Dorsolateral prefrontal cortex (tissue), 122 donors: ENCODE measurements at places on chromosomes 2 and 18.

DNA sequence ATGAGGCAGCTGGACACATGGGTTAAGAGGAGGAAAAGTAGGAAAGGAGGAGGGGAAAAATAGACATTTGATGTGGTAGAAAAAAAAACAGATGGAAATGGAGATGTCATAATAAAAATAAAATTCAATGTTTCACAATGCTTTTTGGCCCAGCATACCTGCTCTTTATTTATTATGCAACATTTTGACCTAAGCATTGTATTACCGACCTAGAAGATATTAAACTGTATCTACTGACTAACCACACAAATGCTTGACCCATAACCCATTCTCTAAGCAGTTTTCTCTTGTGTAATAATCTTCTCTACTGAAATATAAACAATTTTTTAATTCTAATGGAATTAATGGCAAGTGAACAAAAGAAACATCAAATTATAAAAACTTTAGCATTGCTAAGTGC is 362.3 kb downstream of the FBXO15 start:
- DNase-seq, result no peak

DNA sequence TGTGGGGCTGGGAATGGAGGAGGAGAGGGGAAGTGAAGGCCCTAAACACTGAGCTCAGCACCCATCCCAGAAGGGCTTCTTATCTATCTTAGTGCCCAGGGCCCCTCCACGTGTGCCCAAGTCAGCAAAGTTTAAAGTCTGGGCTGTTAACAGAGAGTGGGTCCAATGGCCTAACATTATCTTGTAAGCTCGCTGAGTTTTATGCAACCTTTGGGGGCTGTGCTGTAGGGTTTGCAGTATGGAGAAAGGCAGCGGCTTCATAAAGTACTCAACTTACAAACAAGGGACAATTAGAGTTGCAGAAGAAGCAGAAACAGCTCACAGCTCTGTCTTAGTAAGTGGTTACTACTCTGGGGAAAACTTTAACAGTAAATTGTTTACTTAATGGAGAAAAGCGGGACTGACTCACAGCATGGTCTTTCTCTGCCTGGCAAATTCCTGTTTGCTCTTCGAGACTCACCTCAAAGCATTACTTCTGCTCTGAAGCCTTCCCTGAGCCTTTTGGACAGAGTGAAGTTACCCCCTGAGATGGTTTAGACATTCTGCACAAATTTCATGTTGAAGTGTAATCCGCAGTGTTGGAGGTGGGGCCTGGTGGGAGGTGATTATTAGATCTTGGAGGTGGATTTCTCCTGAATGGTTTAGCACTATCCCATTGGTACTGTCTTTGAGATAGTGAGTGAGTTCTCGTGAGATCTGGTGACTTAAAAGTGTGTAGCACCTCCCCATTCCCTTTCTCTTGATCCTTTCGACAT is 9.0 kb downstream of the ENOSF1 start:
- no peak for DNase-seq

GRCh38 chr2:49251766-49252165 is 97.5 kb upstream of the FSHR start:
- DNase-seq, result no peak

- no peak for DNase-seq
These were observed 1.0 kb downstream of the CYP1B1 start for GRCh38 chr2:38074764-38075506.

- DNase-seq, result no peak
These were observed 175.4 kb downstream of the LCLAT1 start for GRCh38 chr2:30622452-30622851.

GRCh38 chr2:7262727-7263126 is 345.5 kb downstream of the RNF144A start:
- no peak for DNase-seq

GRCh38 chr2:64914735-64915509 is 74.3 kb upstream of the SLC1A4 start:
- DNase-seq, result no peak

- DNase-seq, result no peak
These were observed 54.8 kb downstream of the CRACDL start for GRCh38 chr2:98881153-98881650.

GRCh38 chr2:227860221-227860641 is 11.2 kb upstream of the DAW1 start:
- DNase-seq, result peak; percentile 68

GRCh38 chr18:12593866-12594265 is 64.0 kb downstream of the SPIRE1 start:
- DNase-seq, result no peak

DNA sequence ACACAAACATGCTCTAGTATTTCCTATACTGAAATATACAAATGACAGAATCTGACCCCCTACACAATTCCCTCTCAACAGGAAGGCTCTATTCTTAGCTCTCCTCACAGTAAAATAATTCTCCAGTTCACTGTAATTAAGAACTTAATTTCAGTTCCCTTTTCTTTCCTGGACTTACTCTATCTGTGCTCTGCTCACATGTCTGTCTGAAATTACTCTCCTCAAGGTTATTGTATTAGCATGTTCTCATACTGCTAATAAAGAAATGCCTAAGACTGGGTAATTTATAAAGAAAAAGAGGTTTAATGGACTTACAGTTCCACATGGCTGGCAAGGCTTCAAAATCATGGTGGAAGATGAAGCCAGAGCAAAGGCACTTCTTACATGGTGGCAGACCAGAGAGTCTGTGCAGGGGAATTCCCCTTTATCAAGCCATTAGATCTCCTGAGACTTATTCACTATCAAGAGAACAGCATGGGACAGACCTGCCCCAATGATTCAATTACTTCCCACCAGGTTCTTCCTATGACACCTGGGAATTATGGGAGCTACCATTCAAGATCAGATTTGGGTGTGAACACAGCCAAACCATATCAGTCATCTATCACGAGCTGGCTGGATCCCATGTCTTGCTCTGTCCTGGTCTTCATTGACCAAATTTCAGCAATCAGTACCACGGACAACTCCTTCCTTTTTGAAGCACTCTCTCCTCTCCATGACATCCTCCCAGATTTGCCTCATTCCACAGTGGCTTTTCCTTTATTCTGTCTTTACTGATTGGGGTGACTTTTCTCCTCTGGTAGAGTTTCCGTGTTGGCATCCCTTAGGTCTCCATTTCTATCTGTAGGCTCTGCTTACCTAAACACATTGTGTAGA is 110.9 kb downstream of the GALR1 start:
- no peak for DNase-seq

- no peak for DNase-seq
These were observed 108.1 kb downstream of the NUP35 start for GRCh38 chr2:183232161-183232865.

- no peak for DNase-seq
These were observed 1481.6 kb upstream of the PIK3C3 start for GRCh38 chr18:40473221-40474029.

DNA sequence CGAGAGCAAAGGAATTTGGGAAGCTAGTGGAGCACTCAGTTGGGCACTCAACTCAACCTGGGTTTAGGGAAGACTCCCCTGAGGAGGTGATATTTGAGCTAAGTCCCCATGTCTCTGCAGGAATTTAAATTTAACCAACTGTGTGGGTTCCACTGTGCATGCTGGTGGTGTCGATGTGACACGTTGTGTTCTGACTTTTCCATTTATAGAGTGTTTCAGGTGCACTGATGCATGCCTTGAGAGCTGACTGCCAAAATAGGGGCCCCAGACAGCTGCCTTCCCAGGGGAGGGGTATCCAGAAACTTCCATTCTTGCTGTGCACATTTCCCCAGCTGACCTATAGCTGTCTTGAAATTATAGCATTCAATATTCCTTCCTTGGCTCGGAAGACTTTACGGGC is 63.7 kb upstream of the BCL2L11 start:
- DNase-seq, result no peak

- no peak for DNase-seq
These were observed 428.7 kb upstream of the TNP1 start for GRCh38 chr2:217288472-217289063.

DNA sequence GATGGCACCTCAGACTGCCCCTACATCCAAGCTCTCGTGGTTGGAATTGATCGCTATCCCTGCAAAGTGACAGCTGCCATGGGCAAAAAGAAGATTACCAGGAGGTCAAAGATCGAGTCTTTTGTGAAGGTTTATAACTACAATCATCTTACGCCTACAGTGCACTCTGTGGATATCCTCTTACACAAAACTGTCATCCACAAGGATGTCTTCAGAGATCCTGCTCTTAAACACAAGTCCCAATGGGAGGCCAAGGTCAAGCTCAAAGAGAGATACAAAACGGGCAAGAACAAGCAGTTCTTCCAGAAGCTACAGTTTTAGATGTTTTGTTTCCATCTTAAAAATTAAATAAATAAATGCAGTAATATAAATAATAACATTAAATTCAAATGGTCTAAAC is 45.4 kb downstream of the INO80D start:
- DNase-seq, result no peak

DNA sequence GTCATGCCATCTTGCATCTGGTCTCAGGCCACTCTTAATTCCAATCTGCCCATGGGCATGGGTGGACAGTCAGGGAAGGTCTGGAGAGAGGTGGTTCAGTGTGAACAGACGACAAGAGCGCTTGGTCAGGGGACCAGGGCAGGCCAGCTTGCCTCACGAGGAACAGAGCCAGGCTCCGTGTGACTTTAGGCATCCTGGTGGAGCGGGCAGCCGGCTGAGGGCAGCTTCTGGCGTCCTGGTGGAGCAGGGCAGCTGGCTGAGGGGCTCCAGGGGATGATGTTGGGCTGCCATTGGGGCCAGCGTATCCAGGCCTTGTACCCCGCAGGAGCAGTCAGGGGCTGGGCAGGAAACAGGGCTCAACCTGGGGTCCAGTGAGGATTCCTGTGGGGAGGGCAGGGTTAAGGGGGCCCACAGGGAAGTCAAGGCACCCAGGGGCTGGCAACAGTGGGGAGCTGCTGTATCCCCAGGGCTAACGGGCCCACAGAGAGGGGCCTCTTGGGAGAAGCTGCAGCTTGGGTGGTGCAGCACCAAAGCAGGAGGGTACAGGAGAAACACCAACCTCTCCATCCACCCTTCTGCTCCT is 197.9 kb upstream of the TWIST2 start:
- no peak for DNase-seq

DNA sequence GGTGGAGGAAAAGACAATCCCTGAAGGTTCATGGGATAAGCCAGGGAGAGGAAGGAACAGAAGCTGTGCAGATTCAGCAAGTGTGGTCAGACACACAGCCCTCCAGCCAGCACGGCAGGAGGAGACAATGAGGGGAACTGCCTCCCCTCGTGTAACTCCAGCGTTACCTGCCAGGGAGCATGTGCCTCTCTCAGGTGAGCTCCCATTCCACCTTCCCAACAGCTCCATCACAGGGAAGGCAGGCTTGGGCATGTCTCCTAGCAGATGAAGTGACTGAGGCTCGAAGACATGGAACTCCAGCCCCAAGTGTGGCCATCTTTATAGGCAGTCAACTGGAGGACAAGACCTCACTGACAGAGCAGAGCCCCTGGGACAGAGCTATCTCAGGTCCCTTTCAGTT is 47.4 kb downstream of the ZBTB7C start:
- no peak for DNase-seq

- no peak for DNase-seq
These were observed 338.8 kb upstream of the REG3G start for GRCh38 chr2:78686625-78687153.

- no peak for DNase-seq
These were observed 14.0 kb downstream of the SMARCAL1 start for GRCh38 chr2:216426166-216426777.
